Suppressor macrophage treated with lipopolysaccharide for 1 hour (primary cell): ENCODE measurements at places on chromosomes 6 and 20.

GRCh38 chr6:37369321-37370201 lies 15.8 kb downstream of the RNF8 start:
- no peak for DNase-seq

GRCh38 chr6:161835500-161836215 lies 561.8 kb upstream of the AGPAT4 start:
- no peak for DNase-seq

DNA sequence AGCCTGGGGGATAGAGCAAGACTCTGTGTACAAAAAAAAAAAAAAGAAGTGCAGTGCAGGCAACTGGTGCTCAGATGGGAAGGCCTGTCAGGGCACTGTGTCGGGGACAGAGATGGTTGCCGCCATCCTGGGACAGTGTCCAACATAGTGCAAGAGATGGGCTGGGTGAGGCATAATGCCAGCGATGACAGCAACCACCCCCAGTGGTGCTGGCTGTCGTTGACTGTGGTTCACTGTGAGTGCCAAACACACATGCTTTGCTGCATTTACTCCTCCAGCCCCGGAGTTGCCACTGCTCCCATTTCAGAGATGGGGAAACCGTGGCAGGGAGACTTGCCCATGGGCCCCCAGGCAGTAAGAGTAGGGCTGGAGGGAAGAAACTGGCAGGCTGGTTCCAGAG lies 5.2 kb upstream of the C20orf203 start:
- DNase-seq = no peak

DNA sequence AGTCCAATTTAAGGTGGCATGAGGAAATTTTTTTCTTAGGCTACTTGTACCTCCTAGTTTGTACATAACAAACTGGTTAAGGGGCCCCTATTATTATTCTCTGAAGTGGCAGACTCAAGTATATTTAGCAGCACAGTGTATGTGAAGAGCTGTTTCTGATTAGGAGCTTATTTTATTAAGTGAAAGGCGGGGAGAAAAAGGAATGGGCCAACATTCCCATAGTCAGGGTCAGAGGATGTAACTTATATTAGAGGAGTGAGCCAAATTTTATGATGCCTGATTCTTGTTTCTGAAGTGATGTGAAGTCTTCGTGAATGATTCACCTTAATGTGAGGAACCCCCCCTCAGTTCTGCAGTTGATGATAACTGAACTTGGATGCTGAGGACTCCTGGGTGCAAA lies 2.8 kb downstream of the HECA start:
- no peak for DNase-seq

DNA sequence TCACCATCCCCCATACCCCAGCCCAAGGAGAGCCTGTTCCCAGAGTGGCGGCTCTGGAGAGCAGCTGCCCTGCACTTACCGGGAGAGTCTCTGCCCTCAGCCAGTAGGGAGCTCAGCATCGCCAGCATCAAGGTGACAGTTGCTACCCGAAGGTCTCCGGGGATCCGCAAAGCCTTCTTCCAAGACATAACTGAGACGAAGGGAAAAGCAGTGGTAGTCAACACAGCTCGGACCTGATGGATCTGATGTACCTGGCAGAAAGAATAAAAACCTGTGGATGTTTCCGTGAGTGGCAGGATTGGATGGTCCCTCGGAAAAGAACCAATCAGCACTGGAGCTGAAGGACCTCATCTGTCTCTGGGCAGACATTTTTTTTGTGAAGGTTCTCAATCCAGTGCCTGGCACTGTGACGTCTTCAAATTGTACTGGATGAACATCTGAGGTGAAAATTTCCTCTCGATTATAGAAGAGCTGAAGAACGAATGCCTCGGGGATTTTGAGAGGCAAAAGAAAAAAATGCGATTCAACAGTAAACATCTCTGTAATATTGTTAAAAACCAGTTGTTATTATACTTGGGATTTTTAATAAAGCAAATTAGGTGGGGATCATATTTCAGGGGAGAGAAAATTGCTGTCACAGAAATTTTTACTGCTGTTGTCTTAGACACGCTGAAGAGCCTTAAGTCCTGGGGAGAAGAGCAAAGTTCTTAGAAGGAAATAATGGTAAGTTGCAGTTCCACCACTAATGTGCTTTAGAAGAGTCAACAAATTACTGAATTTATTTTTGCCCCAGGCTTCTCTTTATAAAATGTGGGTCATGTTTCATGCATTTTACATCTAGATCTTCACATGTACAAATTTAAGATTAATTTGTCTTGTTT lies at the start of gene HLA-DQB1:
Gene HLA-DQB1, minus strand, starts transcription at position 238 of the 881 bp plus-strand sequence. Its CDS starts 50 bp downstream, at position 188.
- DNase-seq = peak; percentile 76
